HCT116 (cell line): ENCODE measurements at places on chromosomes 7 and 10.
A peak's percentile ranks its signal among the peaks of the same experiment; 100 is the strongest.

DNA sequence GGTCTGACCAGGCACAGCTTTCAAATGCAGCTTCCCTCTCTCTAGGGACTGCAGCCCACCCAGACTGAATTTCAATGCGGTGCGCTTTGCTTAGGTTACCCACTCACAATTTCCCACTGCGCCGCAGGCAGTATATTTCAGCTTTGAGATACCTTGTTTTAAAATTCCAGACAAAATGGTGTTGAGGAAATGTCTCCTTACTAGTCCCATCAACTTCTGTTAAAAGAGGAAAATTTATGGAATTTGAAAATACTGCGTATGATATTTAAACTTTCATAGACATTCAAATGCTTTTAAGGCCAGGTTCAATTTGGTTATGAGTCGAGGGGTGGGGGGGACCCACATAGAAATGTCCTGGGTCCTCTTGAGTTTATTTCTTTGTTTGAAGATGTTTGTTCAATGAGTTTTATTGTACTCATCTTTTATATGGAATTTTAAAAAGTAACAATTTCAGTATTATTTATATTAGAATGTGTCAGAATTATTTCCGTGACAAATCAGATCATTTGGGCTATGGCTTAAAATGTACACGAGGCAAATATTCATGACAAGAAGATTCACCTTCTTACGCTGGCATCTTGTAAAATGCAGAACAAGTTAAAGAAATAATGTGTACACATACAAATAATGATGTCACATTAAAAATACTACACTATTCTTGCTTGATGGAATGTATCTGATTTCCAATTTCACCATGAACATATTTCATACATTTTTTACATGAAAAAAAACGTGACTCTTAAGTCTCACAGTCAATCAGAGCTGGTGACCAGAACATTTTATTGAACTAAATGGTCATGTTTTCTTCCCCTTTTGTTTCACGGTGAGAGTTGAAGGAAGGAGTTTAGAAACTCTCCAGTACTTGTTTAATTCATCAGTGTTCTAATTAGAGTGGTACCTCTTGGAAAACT, 1.3 kb downstream of the IKZF1 start:
- no peak for DNase-seq

GRCh38 chr7:45721686-45722598, 147.8 kb downstream of the ADCY1 start:
- no peak for DNase-seq

DNA sequence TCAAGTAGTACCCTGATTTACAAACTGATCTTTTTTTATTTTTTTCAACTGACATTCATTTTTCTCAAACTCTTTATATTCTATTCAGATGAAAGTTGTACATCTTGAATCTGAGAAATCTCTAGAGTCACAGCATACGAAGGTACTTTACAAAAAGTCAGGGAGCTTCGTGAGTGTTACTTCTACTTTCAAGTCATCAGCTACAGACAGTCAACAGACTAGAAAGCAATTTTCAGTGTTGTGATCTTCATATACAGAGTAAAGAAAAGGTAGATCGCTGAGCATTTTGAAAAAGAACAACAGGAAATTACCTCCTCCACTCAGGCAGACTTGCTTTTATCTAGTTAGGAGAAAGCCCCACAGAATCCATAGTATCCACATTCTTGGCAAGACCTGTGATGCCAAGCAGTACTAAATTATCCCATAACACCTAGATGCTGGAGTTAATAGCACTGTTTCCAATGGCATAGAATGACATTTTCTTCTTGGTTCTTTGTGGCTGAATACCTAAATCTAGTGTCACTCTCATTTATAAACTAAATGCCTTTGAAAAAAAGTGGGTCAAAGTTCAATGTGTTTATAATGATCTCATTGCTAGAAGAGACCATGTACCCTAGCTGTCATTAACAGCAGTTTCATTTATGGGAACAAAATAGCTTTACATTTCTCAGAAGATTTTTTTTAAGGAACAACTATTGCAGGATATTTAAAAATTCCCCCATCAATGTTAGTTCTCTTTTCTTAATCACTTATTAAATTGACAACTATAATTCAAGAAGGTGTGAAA, 12.0 kb upstream of the ZNF800 start:
- DNase-seq = no peak

- DNase-seq = no peak
These were observed 33.4 kb downstream of the VWDE start for GRCh38 chr7:12370249-12370648.

GRCh38 chr7:73544678-73545077, 12.8 kb downstream of the BCL7B start:
- DNase-seq = no peak

DNA sequence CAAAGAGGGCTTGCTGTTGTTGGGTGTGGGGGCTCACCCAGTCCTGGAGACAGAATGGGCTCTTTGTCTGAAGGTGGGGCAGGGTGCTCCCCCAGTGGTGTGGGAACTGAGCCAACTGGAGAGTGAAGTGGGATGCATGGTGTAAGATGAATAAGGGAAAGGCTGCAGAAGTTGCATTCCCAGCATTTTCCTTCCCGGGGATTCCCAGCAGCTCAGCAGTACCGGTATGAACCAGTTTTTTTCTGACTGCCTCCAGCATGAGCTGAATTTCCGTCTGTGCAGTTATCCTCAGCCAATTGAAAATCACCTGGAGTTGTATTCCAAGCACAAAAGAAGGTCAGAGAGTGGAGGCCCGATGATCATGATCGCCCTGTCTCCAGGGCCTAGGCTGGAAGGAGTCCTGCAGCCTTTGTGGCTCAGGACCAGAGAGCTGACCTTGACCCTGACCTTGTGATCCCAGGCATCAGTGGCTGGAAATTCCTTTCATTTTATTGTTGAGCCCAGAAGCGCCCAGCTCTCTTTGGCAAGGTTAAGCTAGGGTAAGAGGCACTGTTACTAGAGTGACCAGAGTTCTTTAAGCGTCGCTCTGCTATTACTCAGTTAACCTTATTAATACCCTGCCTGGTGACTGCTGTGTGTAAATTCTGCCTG, 33.4 kb downstream of the OGDH start:
- peak; percentile 12 for DNase-seq

- no peak for DNase-seq
These were observed 178.1 kb upstream of the GALNT17 start for GRCh38 chr7:70953796-70954195.

DNA sequence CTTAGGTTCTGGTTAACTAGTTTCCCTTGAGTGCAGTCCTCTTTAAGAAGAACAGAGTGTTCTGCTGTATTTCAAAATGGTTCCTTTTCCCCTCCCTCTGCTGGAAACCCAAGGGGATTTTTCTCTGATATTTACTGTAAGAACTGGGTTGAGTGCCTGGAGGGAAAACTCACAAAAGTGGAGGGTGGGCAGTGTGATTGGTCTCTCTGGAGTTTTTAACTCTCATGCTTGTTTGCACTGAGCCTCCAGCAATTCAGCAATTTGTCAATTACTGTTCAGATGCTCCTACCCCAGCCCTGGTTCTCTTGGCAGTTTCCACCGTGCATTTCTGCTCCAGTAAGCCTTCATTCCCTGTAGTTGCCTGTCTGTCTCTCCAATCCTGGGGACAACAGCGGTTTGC, 273.4 kb upstream of the SORCS1 start:
- DNase-seq = no peak

- no peak for DNase-seq
These were observed 567 bp downstream of the KCNH2 start for GRCh38 chr7:150977382-150978125.

- peak; percentile 56 for DNase-seq
These were observed at the start of gene FGFR2 for GRCh38 chr10:121598263-121599249. Gene FGFR2 (minus strand): TSS chr10:121598444. CDS start chr10:121593817, 4,627 bp downstream.

DNA sequence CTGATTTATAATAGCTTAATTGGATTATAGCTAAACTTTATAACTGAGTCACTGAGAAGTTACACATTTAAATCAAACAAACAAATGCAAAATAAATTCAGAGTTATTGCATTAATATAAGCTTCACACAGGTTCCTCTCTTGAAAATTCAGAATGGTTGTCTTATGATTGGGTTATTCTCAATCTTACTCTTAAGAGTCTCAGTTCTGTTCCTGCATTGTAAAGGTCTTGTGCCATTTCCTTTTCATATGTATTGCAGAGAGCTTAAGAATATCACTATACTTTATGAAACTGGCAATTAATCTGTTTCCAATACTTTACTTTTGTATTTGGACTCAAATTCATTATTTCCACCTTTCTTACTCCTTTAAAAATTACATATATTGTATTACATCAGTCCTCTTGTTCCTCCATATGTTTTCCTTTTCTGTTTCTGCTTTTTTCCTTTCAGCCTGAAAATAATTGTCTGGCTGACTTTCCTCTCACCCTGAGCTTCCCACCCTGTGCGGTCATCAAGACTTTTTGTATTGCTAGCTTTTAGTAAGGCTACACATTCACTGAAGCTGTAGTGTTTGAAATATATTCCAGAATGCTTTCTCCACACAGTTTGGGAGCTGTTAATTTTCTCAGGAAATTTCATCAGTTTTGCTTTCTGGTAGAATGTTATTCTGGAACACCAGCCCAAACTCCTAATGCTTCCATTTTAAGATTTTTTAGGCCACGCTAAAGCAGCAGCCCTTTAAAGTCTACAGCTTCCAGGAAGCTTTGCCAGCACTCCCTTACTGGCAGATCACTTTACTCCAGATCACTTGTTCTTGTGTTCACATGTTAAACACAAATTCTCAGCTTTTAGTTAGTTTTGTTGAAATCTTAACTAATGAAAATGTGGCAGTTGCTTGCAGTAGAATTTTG, 139.4 kb downstream of the KCND2 start:
- no peak for DNase-seq

DNA sequence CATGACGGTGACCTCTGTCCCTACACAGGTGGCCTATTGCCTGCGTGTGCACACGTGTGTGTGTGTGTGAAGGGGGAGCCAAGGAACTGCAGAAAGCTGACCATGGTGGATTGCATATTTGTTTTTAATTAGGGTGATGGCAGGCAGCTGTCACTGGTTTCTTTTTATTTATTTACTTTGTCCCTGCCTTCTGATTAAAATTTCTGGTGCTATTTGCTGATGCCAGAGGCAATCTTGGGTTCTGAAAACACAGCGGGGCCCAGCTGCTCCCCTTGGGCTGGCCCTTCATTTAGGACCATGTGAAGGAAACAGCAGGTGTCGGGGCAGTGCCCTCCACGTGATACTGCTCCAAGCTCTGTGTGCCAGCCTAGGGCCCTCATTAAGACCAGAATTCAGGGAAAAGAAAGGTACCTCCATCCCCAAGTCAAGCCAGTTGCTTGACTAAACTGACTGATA, 71.3 kb upstream of the PODXL start:
- no peak for DNase-seq

- DNase-seq = no peak
These were observed 34.5 kb upstream of the PDZD8 start for GRCh38 chr10:117409549-117410305.

- no peak for DNase-seq
These were observed 99.1 kb downstream of the ZNF680 start for GRCh38 chr7:64463636-64464375.

DNA sequence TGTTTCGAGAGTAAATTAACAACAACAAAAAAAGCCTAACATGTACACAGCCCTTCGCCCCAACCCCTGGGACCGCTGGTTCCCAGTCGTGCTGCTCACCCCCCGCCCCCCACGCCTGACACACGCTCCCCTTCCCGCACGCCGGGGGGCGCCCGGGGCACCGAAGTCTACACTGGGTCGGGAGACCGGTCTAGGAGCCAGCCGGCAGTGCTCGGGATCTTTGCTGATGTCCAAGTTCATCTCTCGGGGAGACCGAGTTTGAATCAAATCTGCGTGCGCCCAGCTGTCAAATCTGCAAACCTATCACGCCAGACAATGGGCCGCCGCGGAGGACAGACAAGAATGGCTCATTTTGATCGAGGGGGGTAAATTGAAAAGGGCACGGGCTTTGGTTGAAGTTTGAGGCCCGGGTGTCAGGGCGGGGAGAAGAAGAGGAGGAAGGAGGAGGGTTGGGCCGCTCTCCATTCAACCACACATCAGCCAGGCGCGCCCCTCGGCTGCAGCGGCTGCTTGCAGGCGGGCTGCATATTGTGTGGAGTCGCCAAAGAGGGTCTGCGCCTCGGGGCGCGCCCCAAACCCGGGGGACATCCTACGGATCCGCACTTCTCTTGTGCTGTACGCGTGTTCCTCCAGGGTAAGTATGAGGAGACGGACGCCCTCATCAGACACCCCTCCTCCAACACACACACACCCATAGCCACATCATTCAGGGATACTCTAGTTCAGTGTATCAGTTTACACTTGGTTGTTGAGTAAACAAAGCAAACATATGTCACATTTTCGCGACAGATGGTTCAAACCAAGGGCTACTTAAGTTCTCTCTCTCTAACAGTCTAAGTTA, 1.3 kb upstream of the GFRA1 start:
- no peak for DNase-seq

- DNase-seq = no peak
These were observed 103.5 kb downstream of the GPR26 start for GRCh38 chr10:123769647-123770046.

DNA sequence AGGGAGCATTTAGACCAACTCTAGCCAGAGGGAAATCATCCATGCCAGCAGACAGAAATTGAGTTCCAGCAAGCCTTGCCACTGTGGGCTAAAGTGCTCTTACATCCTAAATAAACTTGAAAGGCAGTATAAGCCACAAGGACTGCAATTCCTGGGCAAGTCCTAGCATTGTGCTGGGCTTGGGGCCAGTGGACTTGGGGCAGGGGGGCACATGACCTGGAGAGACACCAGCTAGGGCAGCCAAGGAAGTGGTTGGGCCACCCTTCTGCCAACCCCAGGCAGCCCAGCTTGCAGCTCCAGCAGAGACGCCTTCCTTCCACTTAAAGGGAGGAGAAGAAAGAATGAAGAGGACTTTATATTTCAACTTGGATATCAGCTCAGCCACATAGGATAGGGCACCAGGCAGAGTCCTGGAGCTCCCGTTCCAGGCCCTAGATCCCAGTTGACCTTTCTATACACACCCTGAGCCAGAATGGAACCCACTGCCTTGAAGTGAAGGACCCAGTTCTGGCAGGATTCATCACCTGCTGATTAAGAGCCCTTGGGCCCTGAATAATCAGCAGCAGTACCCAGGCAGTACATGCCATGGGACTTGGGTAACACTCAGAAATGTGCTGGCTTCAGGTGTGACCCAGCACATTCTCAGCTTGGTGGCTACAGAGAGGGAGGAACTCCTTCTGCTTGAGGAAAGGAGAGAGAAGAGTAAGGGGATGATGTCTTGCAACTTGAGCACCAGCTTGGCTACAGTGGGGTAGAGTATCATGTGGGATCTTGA, 153.0 kb downstream of the GNAI1 start:
- no peak for DNase-seq

- DNase-seq = no peak
These were observed 134.1 kb upstream of the GDF10 start for GRCh38 chr10:47165711-47166404.

- no peak for DNase-seq
These were observed 66.2 kb upstream of the PDGFA start for GRCh38 chr7:585873-586272.

GRCh38 chr10:75672842-75673241, 241.4 kb downstream of the LRMDA start:
- DNase-seq = no peak

DNA sequence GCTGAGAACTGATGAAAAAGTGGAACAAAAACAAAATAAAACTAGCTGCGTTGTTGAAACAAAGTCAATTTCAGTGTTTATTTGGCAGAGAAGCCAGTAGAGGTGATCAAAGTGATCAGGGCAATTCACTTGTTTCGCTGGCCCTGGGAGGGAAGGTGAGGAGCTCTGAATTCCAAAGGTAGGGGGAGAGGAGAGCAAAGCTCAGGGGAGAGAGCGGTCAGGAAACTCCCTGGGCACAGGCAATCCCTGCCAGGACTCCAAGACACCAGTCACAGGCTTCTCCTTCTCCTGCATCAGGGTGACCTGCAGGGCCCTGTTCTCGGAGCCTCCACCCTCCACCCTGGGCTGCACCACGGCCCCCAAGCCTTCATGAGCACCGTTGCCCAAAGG, 6.8 kb upstream of the KIAA1217 start:
- no peak for DNase-seq
